ENCODE measurements at places on chromosomes 7 and 10.

DNA sequence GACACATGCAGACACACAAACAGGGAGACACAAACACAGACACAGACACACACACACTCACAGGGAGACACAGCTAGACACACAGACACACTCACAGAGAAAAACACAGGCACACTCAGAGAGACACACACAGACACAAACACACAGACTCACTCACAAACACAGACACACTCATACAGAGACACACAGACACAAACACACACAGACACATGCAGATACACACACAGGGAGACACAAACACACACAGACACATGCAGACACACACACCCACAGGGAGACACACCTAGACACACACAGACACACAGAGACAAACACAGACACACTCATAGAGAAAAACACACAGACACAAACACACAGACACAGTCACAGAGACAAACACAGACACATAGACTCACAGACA lies 67.9 kb downstream of the ADARB2 start:
- no peak for DNase-seq

DNA sequence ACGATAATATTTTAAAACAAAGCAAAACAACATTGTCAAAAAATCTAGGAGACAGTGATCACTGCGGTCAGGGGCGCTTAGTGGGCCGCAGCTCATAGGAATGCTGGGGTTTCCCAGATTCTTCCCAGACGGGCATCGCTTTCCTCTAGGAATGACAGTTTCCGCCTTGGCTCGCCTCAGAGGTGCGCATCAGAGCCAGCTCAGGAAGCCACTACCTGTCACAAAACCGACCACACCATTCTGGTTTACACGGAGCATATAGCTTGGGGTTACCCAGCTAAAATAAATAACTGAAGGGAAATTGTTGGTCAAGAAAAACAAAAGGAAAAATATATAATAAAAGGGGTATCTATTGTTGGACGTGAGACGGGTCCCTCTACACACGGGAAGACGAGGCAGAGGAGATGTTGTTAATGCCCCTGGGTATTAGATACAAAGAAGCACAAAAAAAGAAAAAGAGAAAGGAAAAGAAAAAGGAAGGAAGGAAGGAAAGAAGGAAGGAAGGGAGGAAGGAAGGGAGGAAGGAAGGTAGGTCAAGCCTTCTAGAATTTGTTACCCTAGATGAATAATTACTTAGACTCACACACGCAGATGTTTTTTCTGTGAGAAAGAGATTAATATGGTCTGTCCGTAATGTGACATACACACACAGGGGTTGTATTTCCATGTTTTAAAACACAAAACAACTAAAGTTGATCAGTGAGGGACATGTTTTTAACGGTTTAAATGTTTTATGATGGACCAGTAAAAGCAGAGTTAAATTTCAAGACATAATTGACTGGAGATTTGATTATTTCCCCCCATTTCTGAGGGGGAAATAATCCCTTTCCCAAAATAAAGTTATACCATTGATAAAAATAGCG lies 292.4 kb upstream of the NFE2L3 start:
- no peak for DNase-seq

GRCh38 chr7:36606153-36606975 lies 117.9 kb downstream of the AOAH start:
- DNase-seq: no peak

GRCh38 chr10:56912043-56912442 lies 551.0 kb upstream of the ZWINT start:
- no peak for DNase-seq

DNA sequence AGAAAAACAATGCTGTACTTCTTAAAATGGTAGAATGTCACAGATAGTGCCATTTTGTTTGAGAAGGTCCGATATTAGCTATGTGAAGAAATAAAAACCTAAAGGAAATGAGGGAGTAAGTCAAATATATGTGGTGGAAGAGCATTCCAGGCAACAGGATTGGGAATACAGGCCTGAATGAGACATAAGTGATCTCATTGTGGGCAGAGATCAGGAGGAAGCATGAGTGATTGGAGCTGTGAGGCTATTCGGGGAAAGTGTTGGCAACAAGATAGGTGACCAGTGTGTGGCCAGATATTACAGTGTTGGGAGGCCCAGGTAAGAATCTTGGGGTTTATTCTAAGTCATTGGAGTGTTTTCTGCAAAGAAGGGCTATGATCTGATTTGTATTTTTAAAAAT lies 41.3 kb upstream of the AGMO start:
- DNase-seq: no peak

All from stimulated activated CD8-positive, alpha-beta memory T cell treated with anti-CD3 and anti-CD28 coated beads, Interleukin-7, amount 100 ng/mL, for 24 hours (primary cell).